ENCODE measurements at places on chromosomes 1 and 21. TPM values are rescaled to one million over a fixed set of nuclear protein-coding genes. Genes with fewer than 3 reads are reported as not detected.

The LAMC2 gene
- total RNA-seq: 3.4 TPM

The TAS1R3 gene
- not detected for total RNA-seq

The SMAP2 gene
- 35.4 TPM for total RNA-seq

DNA sequence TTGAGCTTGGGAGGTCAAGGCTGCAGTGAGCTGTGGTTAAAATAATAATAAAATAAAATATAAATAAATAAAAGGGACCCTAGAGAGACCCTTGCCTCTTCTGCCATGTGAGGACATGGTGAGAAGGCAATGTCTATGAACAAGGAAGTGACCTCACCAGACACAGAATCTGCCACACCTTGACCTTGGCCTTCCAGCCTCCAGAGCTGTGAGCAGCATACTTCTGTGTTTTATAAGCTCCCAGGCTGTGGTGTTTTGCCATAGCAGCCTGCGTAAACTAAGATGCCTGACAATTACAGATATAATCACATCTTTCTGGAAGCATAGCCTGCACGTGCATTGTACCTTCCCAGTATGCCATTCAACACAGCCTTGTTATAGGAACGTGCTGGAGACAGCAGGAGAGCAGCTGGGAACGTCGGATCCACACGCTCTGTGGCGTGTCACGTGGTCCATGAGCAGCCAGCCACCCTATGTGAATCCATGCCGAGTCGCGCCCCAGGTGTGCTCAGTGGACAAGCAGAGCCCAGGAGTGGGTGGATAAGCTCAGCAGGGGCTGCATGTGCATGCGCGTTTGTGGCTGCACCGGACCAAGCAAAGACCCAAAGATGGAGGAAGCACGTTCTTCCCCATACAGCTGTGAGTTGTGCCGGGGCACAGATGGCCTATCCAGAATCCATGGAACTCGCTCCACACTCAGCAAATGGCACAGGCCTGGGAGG is 17.8 kb downstream of the WNT9A start:
- DNase-seq: peak; percentile 17

DNA sequence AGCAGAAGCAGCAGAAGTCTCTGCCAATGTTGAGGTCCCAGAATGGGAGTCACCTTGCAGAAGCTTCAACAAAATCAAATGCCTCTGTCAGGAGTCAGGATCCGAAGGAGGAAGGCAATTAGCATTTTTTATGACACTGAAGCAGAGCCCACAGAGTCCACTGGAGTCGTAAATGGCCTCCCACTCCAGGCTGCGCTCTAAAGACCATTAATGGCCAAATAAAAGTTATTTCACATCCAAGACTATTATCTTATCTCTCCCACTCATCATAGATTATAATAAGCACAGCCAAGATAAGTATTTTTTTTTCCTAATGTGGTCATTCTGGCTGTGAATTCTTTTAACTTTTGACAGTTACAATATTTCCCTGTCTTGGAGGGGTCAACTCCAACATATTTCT is 191.1 kb upstream of the C8B start:
- DNase-seq: no peak

- DNase-seq: no peak
These were observed 15.4 kb downstream of the ALG14 start for GRCh38 chr1:95057351-95057750.

DNA sequence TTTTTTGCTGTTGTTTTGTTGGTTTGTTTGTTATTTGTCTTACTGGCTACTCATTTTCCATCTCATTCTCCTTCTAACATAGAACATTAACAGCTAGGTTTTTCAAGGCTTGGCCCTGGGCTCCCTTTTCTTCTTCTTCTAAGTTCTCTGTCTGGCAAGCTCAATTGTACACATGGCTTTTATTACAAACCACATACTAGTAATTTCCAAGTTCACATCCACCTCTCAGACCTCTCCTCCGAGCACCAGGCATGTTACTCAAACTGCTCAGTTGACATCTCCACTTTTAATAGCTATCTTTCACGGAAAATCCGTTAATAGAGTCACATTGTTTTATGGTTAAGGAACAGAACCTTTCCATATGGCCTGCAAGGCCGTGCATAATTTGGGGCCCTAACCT is 736.9 kb upstream of the ADAMTS5 start:
- no peak for DNase-seq

- DNase-seq: no peak
These were observed 206.2 kb downstream of the GREM2 start for GRCh38 chr1:240405751-240406150.

- DNase-seq: no peak
These were observed 2.7 kb downstream of the MAPKAPK2 start for GRCh38 chr1:206687251-206687914.

GRCh38 chr1:80535466-80535865 is 1265.3 kb upstream of the ADGRL2 start:
- no peak for DNase-seq

Data from M059J (cell line).